HS-5 (cell line): ENCODE measurements at places on chromosomes 12 and 14.

GRCh38 chr12:60255044-60255443 is 659.2 kb downstream of the SLC16A7 start:
- DNase-seq = no peak

- no peak for DNase-seq
Observed at GRCh38 chr14:67385120-67385519, 25.0 kb downstream of the EIF2S1 start.

GRCh38 chr12:90029317-90029716 is 320.7 kb upstream of the ATP2B1 start:
- DNase-seq = no peak

GRCh38 chr14:39232554-39233415 is 930 bp upstream of the MIA2 start:
- DNase-seq = peak; percentile 16

DNA sequence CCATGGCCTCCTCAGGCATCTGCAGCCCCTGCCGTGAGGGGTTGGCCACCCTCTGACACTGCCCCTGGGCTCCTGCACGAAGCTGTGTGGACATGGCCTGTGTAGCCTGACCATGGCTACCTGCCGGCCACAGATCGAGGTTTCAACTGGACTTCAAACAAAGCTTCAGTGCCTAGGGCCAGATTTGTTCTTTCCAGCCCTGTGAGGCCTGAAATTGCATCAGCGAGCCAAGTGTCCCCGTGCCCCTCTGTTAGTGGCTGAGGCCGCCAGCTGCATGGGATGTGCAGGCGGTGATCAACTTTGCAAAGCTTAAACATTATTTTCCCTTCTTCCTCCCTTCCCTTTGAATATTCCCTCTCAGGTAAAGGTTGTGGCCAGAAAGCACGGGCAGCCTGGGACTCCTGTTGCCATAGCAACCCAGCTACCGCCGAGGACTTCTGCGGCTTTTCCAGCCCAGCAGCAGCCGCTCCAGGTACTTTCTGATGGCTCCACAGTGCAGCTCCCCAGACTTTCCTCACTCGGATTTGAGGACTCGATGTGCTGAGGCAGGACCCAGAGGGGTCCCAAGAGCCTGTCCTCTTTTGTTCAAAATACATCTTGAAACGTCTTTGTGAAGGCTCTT is 35.8 kb downstream of the DDX51 start:
- DNase-seq = no peak

DNA sequence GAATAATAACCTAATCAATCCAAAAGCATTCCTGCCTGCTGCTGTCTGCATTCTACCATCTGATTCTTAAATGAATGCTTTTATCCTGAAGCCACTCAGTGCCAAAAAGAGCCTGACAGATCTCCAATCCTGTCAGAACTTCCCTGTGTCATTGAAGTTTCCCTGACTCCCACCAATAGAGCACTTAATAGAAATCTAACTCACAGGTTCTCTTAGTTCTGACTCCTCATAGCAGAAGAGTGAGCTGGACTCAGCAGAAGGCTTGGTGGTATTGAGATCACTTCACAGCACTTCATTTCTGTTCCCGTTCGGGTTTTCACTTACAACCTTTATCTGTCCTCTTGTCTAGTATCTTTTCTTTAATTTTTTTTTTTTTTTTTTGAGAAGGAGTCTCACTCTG is 102.6 kb downstream of the OTOGL start:
- DNase-seq = no peak

DNA sequence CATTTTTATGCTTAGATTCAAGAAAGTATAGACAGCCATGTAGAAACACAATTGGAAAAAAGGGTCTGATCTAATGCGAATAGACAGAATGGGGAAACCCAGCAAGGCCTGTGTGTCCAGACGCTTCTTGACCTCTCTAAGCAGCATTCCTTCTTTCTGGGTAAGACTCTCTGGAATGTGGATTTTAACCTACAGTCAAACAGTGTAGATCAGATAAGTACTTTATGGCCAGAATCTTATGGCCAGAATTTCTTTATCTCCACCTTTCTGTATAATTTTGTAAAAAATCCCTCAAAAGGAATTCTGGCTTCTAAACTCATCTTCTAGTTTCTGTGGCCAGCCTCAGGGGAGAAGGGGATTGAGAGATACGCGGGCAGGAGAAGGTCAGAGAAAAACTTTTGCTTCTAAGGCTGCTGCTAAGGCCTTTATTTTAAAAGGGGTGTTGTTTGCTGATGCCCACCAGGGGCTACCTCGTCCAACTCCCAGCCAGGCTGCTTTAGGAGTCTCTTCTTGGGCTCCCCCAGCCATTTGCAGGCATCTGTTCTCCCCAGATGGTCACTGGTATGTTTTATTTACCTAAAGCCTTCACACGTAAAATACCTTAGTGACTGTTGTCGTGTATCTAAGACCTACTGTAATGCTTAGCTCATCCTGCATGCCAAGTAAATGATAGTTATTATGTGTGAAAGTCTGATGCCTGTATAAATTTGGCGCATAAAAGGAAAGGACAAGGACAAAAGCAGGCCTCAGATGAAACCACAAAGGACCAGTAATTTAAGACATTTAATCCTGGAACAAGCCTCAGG is 68.4 kb downstream of the ANO6 start:
- DNase-seq = no peak

GRCh38 chr12:62436164-62436503 is 30.5 kb upstream of the MON2 start:
- no peak for DNase-seq
